ENCODE measurements at places on chromosomes 4 and X.

DNA sequence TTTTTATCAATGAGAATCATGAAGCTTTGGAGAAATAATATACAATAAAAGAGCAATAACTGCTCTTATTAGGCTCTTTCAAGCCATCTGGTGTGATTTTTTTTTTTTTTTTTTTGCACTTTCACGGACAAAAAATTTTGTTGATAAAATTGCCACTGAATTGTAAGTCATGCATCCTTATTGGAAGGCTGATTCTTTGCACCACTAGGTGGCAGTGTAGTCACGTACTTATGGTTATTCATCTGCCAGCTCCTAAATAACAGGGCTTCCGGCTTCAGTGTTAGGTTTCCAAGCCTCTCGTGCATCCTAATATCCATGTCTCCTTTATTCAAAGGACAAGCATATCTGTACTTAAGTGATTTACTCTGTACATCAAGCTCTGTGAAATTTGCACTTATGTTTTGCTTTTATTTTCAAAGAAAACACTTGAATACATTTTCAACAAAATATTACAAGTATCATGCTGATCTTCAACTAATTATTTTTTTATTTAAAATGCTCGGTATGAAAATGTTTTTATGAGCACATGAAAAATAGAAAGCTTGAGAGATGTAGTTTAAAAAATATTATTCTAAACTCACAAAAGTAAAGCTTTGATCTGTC lies 1578.3 kb upstream of the TENM3 start:
- peak; percentile 61 for DNase-seq

DNA sequence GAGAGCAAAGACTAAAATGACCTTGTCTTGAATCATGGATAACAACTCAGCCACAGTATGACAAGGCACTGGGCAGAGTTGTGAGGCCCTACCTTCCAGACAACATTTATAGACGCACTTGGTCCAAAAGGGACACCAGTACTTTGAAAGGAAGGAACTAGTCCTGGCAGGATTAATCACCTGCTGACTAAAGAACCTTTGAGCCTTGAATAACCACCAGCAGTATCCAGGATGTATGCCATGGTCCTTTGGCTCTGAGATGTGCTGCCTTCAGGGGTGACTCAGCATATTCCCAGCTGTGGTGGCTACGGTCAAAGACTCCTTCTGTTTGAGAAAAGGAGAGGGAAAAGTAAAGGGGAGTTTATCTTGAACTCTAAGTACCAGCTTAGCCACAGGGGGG lies 118.1 kb upstream of the PRR32 start:
- no peak for DNase-seq

DNA sequence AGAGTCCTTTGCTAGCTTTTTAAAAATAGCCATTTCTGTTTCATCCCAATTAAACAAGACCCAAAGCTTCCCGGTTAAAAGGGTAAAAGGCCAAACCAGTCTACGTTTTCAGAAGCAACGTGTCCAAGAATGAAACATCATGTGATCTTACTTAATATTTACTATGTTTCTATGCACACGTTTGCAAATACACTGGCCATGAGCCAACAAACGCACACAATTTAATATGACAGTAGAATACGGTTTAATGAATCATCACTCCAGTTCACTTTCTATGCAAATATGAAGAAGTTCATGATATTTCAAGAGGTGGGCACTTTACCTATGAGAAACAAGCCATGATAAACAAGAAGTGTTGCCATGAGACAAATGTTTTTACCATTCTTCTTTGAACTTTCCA lies 4.3 kb downstream of the NR0B1 start:
- DNase-seq = no peak

DNA sequence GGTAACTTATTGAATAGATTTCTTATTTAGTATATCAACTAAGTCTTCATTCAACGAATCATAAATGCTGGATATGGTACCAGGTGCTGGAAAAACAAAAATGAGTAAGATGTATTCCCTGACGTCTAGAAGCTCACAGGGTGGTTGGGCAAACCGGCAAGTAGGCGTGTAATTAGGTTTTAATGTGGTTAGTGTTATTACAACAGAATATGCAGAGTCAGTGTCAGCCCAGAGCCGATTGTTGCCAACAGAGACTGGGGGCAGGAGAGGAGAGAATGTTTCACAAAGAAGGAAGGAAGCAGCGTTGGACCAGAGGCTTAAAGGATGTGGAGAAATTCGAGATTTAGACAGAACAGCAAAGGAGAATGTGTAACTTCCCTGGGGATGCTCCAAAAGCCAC lies 111.7 kb downstream of the TENM3 start:
- DNase-seq = no peak

- DNase-seq = no peak
Observed at GRCh38 chr4:186621959-186622553, 66.7 kb upstream of the MTNR1A start.

DNA sequence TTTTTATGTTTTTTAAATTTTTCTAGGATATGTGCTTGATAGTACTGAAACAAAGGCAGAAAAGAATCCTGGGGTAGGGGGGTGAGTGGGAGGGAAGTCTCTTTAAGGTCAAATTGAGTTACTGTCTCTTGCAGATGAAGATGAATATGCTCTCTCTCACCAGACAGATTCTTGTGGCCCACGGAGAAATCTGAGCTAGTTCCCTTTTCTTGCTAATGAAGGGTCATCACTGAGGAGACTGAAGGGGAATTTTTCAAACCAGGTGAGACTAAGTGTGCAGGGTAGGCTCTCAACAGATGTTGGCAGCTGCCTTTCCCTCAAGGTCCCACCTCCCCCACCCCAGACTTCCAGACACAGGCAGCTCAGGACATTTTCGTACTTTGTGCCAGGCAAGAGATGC lies 21.5 kb downstream of the FAM9C start:
- no peak for DNase-seq

- no peak for DNase-seq
Observed at GRCh38 chr4:118839221-118839927, 3.4 kb upstream of the SEC24D start.

DNA sequence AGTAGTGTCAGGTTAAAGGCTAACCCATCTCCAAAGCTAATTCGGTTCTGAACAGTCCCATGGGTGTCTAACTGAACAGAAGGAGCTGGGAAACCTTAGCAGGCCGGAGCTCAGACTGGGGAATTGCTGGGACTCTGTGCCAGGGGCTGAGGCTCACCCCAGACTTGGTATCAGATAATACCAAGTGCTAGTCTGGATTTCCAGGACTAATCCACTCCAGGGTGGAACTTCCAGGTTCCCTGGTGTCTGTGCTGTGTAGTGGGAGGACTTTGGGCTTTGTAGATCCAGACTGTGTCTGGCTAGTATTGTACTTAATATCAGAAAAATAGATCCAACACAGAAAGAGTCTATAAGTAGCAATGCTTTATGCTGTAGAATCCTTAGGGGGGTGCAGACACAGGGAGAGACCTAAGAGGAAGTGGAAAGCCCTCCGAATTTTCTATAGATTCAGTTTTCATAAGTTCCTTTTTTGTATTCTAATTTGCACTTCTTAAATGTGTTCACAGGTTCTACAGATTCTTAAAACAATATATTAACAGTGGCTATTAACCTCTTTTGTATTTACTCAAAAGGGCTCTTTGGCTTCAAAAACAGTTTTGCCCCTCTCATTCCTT lies 4.1 kb downstream of the ZNF827 start:
- DNase-seq = peak; percentile 64

- DNase-seq = peak; percentile 33
Observed at GRCh38 chr4:10457255-10457801, at the start of gene ZNF518B. Gene ZNF518B (minus strand): TSS chr4:10457426. CDS start chr4:10446328, 11,098 bp downstream.

GRCh38 chr4:118843237-118843636 lies 7.3 kb upstream of the SEC24D start:
- DNase-seq = no peak

GRCh38 chr4:126890383-126890782 lies 742.4 kb upstream of the INTU start:
- DNase-seq = no peak

DNA sequence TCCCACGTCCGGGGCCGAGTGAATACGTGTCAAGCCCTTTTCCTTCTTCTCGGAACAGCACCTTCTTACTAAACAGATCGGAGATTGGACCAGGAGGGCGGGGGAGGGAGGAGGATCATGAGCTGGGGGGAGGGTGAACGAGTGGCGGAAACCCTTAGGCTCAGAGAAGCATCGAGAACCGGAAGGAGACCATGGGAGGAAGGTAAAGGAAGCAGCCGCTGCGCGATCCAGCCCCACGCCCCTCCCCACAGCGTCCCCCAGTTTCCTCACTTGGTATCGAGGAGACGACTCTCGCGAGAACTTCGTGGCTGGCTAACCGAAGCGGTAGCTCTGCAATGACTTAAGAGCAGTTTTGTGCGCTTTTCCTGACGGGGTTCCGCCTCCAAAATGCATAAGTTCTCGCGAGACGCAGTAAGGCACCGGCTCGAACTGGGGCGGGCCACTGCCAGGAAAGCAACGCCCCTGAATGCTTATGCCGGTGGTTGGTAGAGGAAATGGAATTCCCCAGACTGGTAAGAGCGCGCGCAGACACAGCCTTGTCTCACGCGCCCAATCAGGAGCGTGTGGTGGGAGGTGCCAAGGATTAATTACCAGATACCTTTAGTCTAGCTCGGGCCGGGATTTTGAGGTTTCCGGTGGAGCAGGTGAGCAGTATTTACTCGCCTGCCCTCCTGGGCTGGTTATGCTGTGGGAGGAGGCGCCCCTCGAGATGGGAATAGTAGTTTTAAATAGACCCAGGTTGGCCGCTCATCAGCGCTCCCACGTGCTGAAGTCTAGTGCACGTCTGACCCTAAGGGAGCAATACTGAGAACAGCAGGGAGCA lies 534 bp upstream of the UBE2D3 start:
- DNase-seq = peak; percentile 90

GRCh38 chrX:94511564-94511963 lies 837.6 kb downstream of the FAM133A start:
- no peak for DNase-seq

DNA sequence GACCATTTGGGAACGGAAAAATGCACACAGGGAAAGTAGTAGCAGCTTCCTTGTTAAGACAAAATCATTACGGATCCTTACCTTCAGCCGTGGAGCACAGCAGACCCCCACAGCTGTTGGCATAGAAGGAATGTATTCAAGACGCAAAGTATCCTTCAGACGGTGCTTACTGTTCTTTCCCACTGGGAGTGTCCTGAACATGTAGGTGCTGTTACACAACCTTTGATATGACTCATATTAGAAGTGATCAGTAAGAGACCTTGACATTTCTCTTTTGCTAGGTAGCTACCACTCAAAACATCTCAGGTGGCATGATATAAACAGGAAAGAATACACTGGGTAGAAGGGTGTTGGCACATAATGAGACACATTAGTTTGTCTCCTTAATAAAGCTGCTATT lies 154.0 kb upstream of the FMR1 start:
- no peak for DNase-seq

DNA sequence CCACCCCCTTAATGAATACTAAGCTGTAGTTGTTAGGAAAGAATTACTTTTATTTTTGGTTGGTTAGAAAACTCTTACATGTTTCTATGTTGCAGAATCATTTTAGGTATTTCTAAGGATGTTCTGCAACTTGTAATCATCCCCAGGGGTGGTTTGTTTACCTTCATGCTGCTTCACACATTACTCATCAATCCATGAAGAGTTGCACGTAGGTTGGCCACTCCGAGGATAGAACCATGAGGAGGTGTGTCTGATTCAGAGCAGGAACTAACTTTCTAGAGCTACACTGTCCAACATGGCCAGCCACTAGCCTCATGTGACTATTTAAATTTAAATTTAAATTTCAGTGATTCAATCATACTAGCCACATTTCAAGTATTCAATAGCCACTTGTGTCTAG lies 127.2 kb upstream of the FRMPD4 start:
- no peak for DNase-seq

GRCh38 chr4:116070283-116070682 lies 956.9 kb upstream of the NDST4 start:
- DNase-seq = no peak

- DNase-seq = peak; percentile 70
Observed at GRCh38 chr4:41360921-41361793, 104.4 kb downstream of the UCHL1 start.

GRCh38 chr4:176753049-176753448 lies 39.7 kb downstream of the VEGFC start:
- no peak for DNase-seq

GRCh38 chrX:69285881-69286564 lies 120.8 kb upstream of the PJA1 start:
- peak; percentile 84 for DNase-seq

DNA sequence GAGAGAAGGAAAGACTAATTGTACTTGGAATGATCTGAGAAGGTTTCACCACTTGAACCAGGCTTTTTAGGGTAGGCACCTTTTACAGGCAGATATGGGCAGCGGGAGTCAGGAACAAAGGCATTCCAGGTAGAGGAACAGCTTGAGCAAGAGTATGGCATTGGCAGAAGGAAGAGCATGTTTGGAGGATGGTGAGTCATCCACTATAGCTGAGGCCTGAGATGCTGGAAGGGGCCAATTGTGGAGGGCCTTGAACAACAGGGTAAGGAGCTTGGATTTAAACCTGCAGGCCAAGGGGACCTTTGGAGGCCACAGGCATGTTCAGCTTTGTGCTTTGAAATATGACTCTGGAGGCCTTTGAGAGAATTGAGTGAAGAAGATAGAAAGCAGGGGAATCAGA lies 32.2 kb downstream of the PFKFB1 start:
- DNase-seq = no peak

DNA sequence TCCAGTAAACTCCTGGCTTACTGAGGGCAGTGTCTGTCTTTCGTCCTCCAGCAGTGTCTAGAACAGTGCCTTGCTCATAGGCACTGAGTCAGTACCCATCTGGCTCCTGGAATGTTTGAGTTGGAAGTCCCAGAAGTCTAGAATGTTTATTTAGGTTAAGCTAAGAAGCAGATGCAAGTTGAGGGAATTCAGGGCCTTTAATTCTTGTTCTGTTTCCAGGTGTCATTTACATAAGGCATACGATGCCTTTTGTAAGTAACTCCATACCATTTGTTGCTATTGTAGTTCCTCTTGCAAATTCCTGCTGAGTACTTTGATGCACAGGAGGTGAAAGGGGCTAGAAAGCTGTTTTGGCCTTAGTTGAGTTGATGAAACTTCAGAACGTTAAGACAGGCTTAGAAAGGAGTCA lies 22.2 kb downstream of the ARHGAP10 start:
- DNase-seq = no peak

GRCh38 chr4:174211622-174212044 lies 71.8 kb downstream of the FBXO8 start:
- DNase-seq = no peak

DNA sequence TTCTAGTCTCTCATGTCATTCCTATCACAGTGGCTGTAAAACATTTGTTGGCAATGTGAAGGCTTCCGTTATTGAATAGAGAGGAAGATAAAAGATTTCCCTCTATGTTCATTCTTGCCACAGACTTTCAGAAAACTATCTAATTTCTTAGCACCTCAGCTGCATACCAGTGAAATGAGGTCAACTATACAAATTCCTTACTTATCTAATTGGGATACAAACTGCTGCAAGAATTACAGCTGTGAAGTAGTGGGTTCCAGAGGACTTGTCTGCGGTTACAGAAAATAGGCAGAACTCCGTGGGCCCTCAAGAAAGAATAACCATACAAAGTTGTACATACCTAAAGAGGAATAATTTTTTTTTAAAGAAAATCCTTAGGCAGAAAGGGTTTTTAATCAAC lies 175.8 kb downstream of the PPP1R2C start:
- no peak for DNase-seq

DNA sequence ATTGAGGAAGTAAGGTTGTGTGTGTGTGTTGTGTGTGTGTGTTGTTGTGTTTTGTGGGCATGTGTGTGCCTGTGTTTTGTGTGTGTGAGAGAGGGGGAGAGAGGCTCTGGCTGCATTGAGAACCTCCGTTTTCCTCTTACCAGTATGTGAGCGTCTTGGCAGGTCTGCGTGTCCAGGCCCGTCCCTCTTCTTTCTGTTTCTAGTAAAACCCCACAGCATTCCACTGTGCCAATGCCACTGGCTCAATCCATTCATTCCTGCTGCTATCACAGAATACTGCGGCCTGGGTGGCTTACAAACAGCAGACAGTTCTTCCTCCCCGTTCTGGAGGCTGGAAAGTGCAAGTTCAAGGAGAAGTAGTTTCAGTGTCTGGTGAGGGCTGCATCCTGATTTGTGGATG lies 15.5 kb upstream of the HTRA3 start:
- no peak for DNase-seq

Measured in D341Med (cell line).